ENCODE measurements at places on chromosomes 3 and 15. TPM values are rescaled to one million over a fixed set of nuclear protein-coding genes. Genes with fewer than 3 reads are reported as not detected.

Gene SPATA16
- total RNA-seq, result not detected

Gene PYGO1
- 5.6 TPM for total RNA-seq

Gene SMCO1
- not detected for total RNA-seq

Gene SGO1
- 16.3 TPM for total RNA-seq

Gene SLC12A1
- not detected for total RNA-seq

All from A549 treated with GW870086 at 1 μM for 4 hours (cell line).